ENCODE measurements at places on chromosomes 2 and 18.
A peak's percentile ranks its signal among the peaks of the same experiment; 100 is the strongest.

DNA sequence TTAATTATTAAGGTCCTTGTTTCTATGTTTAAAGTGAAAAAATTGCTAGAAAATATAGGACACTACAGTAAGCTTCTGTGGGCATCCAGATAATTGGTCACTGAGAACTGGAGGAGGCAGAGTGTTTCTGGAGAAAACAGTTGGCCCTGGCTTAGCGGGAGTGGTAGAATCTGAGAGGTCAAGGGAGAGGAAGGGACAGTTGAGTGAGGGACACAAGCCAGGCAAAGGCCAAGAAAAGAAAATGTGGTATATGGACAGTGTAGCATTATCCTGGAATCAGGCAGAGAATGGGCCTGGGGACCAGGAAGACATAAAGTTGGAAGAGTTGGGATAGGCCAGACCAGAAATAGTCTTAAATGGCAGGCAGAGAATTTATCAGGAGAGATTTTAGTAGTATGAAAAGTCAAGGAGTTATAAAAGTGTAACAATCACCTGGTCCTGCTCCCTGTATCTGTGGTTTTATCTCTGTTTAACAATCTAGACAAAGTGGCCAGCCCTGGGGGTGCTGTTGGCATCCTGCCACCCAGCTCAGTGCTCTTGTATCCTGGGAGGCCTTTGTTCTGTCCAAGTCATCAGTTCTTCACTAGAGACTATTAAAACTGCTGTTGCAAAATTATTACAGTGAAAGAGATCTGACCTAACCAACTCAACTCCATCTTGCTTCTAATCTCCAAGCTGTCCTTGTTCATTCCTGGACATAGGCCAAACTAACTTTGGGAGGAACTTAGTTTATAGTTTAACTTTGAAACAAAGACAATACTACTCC lies 15.4 kb upstream of the MSGN1 start:
- DNase-seq, result no peak
- no peaks in the 10 kb centered on the region for H3K36me3 ChIP-seq
- H3K27me3 ChIP-seq, result no peaks in the 10 kb centered on the region
- peak overlapping the region; percentile 66 for H3K27ac ChIP-seq

DNA sequence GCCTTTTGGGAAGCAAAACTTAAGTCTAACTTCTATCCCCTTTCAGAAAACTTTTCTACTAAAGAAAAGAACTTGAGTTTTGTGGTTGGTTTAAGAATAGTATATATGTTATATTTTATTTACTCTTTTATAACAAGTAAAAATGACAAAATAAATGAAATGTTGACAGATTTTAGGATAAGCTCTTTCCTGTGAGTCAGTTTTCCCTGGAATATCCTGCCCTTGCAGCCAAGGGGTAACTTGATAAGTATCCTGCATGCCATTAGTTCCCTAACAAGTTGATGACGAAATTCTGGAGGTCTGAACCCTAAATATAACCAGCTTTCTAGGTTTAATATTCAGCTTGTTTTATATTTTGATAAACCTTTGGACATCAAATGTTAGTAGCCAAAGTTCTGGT lies 7.3 kb upstream of the HTR2B start:
- no peak for DNase-seq
- no peaks in the 10 kb centered on the region for H3K27me3 ChIP-seq
- H3K4me3 ChIP-seq, result no peak overlapping the region
- no peak overlapping the region for H3K27ac ChIP-seq
- no peaks in the 10 kb centered on the region for H3K36me3 ChIP-seq

DNA sequence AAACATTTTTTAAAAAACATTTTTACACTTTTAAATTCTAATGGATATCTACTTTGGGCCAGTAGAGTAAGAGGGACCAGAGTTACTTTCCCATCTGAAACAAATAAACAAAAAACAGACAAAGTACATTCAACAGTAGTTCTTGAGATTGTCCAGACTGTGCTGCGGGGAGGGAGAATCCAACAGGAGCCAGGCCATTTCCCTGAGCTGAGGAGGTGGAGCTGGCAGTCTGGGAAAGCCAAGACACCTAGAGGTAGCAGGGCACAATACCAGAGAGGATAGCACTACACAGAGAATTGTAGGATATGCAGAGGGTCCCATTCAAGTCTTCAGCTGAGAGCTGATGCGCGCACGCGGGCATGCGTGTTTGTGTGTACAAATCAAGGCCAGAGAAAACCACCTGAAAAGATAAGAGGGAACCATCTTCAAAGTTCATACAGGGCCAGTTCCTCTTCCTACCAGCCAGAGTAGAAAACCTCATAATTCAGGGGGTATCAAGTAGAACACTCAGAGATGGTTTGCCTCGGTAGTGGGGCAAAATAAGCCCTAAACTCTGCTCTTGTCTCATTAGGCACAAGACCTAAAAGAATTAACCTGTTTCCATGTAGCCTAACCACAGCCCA lies 44.0 kb downstream of the PTRHD1 start:
- H3K4me3 ChIP-seq, result no peak overlapping the region
- DNase-seq, result no peak
- peaks cover 38% of the 10 kb centered on the region for H3K36me3 ChIP-seq
- no peak overlapping the region for H3K27ac ChIP-seq

- no peaks in the 10 kb centered on the region for H3K36me3 ChIP-seq
- H3K4me3 ChIP-seq, result no peak overlapping the region
- no peak for DNase-seq
- no peaks in the 10 kb centered on the region for H3K4me1 ChIP-seq
- peaks cover 33% of the 10 kb centered on the region for H3K27me3 ChIP-seq
- no peak overlapping the region for H3K27ac ChIP-seq
These were observed 56.0 kb downstream of the SERPINB7 start for GRCh38 chr18:63831080-63831788.
